CD4-positive, alpha-beta T cell treated with Interferon alpha-2 for 1 hour (primary cell): ENCODE measurements at places on chromosomes 11 and 22.

GRCh38 chr11:100562128-100562527, 125.0 kb upstream of the ARHGAP42 start:
- no peak for DNase-seq

GRCh38 chr11:8679006-8679405, 3.5 kb downstream of the TRIM66 start:
- DNase-seq: no peak

- DNase-seq: no peak
These were observed 56.4 kb downstream of the CEP164 start for GRCh38 chr11:117384045-117384444.

GRCh38 chr11:34013898-34014571, 37.5 kb upstream of the CAPRIN1 start:
- no peak for DNase-seq

DNA sequence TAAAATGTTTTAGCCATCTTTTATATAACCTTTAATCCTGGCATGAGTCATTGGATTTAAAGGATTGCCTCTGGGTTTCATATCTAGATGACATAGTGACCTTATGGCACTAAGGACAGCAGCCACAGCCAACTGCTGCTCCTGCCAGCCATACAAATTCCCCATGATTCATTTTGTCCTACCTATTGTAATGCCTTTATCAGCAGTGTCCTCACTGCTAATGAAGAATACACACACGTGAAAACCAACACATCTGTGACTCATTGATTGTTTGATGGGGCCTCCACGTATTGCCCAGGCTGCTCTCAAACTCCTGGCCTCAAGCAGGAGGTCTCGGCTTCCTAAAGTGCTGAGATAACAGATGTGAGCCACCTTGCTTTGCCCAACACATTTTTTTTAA, 1.8 kb downstream of the LDHAL6A start:
- DNase-seq: no peak
